Thyroid gland (tissue), 4 donors: ENCODE measurements at places on chromosomes 4 and X. TPM values are rescaled to one million over a fixed set of nuclear protein-coding genes. Genes with fewer than 3 reads are reported as not detected.

ITIH6 gene
- total RNA-seq, result not detected

GRCh38 chr4:26135331-26135730, 185.5 kb upstream of the RBPJ start:
- no peak for DNase-seq

GRCh38 chrX:130057209-130057608, 53.1 kb downstream of the ELF4 start:
- no peak for DNase-seq

- peak; percentile 21 for DNase-seq
These were observed 306.7 kb upstream of the MAOA start for GRCh38 chrX:43349363-43349762.

SPANXB1 gene
- total RNA-seq, result not detected

DNA sequence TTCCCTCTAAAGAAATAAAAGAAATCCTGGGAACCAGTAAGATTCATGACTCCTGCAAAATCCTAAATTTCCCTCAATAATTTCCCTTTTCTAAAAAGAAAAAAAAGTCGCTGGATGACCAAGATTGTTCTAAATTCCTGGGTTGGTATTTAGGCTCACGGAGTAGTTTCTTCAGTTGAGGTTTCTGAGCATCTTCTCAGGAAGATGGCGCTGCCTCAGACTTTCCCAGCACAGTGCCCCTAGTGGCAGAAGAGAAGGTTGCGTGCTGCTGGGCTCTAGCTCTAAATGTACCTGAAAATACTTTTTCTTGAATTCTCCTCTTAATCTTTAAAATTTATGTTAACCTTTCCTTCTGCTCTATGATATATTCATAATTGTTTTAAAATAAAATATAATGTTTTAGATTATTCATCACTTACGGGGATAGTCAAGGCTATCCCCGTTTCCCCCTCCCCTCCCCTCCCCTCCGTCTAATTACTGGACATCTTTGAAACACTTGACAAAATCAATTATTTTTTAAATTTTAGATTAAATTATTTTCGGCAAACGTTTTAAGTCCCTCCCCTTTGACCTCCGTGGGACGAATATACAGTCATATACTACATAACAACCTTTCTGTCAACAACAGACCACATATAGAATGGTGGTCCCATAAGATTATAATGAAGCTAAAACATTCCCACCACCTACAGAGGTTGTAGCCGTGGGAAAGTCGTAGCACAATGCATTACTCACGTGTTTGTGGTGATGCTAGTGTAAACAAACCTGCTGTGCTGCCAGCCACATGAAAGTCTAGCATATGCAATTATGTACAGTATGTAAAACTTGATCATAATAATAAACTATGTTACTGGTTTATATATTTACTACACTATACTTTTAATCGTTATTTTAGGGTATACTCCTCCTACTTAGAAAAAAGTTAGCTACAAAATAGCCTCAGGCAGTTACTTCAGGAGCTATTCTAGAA, 41.0 kb upstream of the GATB start:
- peak; percentile 40 for DNase-seq

- no peak for DNase-seq
These were observed 52.5 kb upstream of the ANTXR2 start for GRCh38 chr4:80125252-80126177.

TACR3 gene
- total RNA-seq, result not detected
